ENCODE measurements at places on chromosomes 7 and 10.

DNA sequence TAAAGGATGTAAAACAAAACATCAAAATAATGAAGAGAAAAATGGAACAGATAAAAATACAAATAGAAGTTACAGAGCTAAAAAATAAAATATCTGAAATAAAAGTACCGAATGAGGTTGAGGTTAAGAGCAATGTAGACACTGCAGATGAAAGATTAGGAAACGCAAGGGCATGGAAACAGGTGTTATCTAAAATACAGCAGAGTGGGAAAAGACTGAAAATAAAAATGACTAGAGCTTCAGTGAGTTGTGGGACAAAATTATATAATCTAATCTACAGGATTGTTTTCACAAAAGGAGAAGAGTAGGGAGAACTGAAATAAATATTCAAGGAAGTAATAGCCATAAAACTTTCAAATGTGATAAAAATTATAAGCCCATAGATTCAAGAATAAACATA is 123.8 kb downstream of the PTEN start:
- DNase-seq = no peak

DNA sequence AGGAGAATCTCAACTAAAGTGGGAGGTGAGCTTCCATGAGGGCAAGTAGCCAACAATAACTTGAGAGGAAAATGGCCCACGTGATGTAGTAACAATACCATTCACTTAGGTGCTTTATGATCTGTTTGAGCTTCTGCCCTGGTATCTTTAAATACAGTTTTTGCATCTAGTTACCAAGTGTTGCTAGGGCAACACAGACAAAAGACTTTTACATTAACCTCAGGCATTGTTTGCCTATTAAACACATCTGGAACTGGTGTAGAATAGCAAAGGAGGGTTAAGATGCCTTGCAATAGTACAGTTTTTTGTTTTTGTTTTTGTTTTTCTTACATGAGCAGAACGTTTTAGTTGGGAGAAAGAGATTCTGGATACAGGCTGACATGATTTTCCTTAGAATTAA is 97.7 kb upstream of the MTPN start:
- no peak for DNase-seq

GRCh38 chr7:151395036-151395367 is 14.8 kb downstream of the WDR86 start:
- DNase-seq = no peak

DNA sequence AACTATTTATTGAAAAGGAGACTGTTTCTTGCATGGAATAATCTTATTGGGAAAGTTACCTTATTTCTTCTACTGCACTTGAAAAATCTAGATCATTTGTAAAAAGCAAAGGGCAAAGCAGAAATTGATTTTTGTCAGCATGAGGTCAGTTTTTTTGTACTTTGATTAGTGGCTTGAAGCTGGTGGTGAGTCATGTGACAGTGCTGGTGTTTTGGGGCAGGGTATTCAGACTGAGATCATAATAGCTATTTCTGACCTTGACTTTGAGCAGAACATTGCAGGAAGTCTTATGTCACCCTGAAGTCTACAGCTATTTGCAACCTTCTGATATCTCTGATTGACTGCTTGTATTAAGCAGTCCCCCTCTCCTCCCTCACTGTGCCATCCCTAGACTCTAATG is 66.3 kb upstream of the SORCS3 start:
- no peak for DNase-seq

- no peak for DNase-seq
These were observed 94.5 kb downstream of the GRB10 start for GRCh38 chr7:50688226-50688590.

- DNase-seq = no peak
These were observed 217.1 kb downstream of the PRPF18 start for GRCh38 chr10:13803566-13804554.

- DNase-seq = peak; percentile 72
These were observed 82.5 kb downstream of the RTKN2 start for GRCh38 chr10:62185919-62186692.

GRCh38 chr10:30359373-30360206 is 10.5 kb upstream of the MTPAP start:
- peak; percentile 75 for DNase-seq

DNA sequence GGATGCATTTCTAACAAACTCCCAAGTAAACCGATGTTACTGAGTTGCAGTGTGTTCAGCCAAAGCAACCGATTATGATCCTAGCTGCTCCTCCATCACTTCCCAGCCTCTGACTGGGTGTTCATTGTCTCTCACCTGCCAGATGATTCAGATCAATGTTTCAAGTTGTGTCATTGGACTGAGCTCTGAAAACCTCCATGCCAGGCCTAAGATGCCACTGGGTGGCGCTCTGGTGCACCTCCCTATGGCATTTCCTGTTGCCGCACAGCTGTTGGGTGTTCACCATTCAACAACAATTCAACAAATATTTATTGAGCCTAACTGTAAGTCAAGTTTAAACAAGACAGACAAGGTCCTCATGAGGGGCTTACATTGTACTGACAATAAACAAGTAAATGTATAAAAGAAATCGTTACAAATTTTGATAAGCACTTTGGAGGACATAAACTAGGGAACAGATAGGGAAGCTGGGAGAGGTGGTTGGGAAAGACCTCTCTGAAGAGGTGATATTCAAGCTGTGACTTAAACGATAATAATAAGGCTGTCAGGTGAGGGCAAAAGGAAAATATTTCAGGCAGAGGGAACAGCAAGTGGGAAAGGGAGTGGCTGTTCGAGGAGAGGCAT is 22.8 kb downstream of the RGR start:
- peak; percentile 92 for DNase-seq

- DNase-seq = no peak
These were observed 47.7 kb downstream of the ZCCHC24 start for GRCh38 chr10:79397575-79398303.

DNA sequence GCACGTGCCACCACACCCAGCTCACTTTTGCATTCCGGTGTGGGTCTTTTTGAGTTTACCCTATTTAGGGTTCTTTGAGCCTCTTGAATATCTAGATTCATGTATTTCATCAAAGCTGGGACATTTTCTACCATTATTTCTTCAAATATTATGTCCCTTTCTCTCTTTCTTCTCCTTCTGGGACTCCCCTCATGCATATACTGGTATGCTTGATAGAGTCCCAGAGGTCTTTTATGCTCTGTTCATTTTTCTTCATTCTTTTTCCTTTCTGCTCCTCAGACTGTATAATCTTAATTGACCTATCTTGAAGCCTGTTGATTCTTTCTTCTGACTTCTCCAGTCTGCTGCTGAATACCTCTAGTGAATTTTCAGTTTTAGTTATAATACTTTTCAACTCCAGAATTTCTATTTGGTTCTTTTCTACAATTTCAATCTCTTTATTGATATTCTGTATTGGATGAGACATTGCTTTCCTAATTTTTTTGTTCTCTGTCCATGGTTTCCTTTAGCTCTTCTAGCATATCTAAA is 9.1 kb upstream of the WAC start:
- no peak for DNase-seq

DNA sequence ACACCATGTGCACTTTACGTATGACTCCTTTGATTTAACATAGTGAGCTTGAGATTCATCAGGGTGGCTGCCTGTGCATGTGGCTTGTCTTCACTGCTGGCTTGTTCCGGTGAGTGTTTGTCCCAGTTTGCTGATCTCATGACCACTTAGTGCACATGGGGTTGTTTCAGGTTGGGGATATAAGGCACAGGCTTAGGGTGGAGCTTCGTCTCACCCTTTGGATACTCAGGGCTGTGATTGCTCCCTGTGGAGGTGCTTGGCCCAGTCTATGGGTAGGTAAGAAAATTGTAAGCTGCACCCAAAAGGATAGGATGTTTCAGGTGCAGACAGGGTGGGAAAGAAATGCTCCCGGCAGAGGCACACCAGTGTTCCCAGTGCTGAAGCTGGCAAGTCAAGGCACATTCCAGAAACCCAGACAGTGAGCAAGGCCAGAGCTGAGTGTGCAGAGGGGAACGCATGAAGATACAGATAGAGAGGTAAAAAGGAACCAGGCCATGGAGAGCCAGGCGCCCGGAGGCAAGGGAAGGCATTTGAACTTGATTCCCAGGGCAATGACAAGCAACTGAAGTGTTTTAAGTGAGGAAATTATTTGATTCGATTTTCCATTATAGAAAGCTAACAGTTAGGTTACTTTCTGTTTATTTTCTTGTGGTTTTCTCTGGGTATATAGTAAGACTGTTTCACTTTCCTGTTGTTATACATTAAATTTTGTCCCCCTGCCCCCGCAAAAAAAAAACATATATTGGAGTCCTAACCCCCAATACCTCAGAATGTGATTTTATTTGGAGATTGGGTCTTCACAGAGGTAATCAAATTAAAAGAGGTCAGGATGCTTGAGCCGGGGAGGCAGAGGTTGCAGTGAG is 289.8 kb upstream of the KLF6 start:
- DNase-seq = no peak

DNA sequence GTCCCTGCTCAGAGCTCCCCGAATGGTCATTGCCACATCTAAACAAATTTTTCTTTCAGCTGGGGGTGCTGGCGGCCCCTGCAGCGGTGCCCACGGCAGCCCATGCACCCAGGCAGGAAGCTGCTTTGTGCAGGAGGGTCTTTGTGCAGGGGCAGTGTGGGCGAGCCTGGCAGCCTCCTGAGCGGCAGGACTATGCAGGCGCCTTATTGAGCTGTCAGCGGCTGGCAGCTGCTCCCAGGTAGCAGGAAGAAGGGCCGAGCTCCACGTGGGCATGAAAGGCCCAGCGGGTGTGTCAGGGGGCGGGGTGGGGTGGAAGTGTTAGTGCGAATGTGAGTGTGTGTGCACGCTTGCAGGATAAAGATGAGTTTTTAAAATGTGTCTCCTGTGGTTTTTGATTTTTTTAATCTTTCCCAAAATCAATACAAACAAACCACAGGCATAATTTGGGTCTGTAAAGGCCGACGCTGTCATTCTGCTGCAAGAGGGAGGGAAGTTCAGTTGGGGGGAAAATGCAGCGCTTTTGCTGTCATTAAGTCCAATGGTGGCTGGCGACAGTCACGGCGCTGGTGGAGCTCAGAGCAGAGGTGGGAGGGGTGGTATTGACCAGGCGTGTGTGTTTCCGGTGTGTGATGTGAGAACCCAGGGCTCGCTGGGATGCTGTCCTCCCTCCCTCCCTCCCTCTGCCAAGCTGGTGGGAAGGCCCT is 83.9 kb downstream of the LHPP start:
- peak; percentile 28 for DNase-seq

GRCh38 chr7:132881317-132881716 is 200.6 kb downstream of the CHCHD3 start:
- DNase-seq = no peak

DNA sequence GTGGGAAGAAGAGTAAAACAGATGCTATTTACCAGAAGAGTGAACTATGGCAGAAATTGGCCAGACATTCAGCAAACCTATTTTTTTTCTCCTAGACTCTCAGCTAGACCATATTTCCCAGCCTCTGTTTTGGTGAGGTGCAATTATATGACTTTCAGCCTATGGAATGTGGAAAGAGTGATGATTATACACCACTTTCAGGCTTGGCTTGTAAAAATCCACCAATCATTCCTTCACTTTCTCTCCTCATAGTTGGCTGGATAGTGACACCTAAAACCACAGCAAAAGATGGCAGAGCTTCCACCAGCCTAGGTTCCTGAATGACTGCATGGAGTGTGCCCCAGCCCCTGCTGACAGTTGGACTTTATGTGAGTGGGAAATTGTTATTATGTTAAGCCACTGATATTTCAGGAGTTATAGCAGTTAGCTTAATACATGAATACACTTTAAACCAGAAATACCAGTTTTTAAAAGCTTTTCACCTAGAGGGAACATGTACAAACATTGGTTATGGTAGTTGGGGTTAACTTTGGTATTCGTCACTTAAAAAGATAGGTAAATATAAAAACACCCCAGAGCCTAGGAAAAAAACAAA is 19.1 kb upstream of the TNKS2 start:
- DNase-seq = no peak

DNA sequence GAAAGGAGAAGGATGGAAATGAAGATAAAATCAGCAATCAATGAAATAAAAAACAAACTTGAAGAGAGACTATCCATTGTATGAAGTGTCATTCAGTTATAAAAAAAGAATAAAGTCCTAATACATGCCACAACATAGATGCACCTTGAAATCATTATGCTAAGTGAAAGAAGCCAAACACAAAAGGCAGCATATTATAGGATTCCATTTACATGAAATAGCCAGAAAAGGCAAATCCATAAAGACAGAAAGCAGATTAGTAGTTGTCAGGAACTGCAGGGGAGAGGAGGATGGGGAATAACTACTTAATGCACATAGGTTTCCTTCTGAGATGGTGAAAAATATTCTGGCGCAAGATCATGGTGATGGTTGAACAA is 6.6 kb upstream of the PON1 start:
- no peak for DNase-seq

DNA sequence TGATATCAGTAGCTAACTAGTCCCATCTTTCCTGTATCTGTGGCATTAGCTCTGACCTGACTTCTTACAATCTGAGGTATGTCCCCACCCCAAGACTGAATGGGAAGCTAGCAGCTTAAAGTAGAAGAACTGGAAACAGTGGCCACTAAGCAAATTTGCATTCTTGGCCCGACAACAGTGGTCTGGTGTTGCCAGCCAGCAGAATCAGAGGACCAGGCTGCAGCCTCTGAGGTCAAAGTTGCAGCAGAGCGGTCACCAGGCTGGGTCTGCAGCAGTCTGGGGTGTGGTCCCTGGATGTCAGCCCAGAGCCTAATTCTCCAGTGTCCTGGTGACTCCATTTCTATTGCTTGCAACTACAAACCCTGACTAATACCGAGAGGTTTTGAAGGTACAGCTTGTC is 26.3 kb downstream of the FAM107B start:
- no peak for DNase-seq

DNA sequence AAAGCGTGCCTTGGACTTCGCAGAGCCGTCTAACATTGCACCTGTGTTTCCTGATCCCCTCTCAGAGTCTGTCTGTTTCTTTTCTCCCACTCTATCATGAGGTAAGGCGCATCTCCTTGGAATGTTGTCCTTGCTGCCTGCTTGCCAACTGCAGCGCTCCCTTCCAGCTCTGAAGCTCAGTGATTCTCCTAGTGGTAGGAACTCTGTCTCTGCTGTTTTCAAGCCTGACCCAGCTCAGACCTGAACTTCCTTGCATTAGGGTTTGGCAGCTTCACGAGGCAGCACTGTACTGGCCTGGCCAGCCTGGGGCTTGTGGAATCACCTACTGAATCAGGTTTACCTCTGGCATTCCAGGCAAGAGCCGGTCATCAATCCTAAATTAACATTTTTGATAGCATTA is 123.9 kb downstream of the CREB5 start:
- no peak for DNase-seq

All from activated CD4-positive, alpha-beta T cell treated with anti-CD3 and anti-CD28 coated beads for 48 hours (primary cell).